ENCODE measurements at places on chromosomes 2 and 18.

DNA sequence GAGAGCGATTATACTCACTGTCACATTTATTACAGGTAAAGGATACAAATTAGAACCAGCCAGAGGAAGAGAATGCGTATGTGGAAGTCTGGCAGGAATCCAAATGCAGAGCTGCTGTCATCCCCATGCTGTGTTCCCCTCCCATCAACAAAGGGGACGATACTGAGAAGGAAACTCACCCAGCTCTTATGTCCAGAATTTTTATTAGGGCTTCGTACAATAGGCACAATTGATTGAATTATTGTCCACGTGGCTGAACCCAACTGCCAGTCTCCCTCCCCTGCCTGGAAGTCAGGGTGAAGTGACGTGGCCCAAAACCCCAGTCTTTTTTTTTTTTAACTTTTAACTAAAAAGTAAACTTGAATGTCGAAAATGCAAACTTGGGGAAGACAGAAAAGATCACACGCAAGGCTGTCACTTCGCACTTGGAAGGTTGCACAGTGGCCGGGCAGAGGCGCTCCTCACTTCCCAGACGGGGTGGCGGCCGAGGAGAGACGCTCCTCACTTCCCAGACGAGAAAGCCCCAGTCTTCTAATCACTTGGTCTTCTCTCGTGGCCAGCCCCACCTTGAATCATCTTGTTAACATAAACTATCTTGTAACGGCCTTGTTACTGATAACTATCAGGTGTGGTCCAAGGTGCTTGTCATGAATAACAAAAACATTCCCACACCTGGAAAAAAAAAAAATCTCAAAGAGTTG lies 40.0 kb upstream of the ITSN2 start:
- no peak for DNase-seq

- no peak for DNase-seq
Observed at GRCh38 chr2:5748946-5749345, 56.8 kb downstream of the SOX11 start.

GRCh38 chr2:140506606-140507005 lies 1624.2 kb downstream of the LRP1B start:
- DNase-seq = no peak

- no peak for DNase-seq
Observed at GRCh38 chr2:198456418-198456817, 652.0 kb downstream of the PLCL1 start.

DNA sequence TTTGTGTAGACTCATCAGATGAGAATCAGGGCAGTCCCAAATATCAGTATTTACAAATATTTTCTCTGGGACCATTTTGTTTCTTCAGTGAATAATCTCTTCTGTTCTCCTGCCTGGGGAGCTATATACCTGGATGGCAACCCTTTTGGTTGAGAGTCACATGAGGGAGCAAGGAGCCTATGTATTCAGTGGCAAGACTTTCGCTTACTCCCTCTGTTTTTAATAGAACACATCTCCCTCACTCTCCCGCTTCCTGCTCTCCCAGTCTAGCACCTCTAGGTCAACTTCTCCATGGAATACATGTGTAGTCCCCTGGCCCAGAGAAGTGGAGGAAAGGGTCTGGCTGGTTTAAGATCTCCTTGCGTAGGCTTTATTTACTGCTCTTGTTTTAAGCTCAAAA lies 600.3 kb downstream of the CCDC85A start:
- no peak for DNase-seq

GRCh38 chr2:68594041-68594440 lies 49.3 kb upstream of the PROKR1 start:
- no peak for DNase-seq

DNA sequence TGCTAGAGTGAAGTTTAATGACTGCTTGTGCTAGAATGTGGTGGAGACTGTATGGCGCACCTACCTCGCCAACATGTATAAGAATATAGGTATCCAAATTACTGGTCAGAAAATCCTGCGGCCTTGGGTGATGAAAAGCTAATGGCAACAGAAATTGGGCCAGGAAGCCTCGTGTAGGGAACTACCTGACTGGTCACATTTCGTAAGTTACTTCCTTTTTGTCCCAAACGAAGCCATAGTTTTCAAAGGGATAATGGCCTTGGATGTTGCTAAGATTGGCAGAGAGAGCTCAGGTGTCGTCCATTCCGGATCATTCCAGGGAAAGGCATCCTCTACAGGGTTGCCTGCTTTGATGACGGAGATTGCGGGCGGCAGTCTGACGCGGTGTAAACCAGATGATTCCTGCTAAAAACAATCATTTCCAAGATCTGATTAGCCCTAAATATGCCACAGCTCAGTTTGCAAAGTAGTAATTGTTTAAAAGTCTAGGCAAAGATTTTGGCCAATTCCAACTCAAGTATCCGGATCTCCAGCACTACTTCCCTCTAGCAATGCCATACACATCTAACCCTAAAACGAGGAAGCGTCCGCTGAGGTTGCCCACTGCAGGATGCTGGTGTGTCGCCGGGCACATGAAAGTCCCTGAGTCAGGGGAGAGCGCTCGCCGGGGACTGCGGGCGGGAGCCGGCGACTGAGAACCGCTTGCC lies 708 bp upstream of the MALT1 start:
- no peak for DNase-seq

DNA sequence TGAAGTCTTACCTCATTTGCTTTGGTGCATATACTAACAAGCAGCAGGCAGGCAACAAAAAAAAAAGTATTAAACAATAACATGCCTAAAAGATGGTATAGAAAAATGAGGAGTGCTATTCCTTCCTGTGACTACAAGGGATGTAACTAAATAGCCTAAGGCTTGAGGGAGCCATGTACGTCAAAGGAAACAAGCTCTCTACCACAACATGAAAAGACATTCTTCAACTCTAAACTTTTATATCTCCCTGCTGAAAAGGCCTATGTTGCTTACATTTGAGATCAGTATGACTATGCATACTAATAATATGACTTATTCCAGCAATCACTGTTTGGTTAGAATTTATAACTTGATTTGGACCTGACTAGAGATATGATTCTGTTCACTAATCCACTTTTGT lies 347.9 kb downstream of the ADCYAP1 start:
- no peak for DNase-seq

DNA sequence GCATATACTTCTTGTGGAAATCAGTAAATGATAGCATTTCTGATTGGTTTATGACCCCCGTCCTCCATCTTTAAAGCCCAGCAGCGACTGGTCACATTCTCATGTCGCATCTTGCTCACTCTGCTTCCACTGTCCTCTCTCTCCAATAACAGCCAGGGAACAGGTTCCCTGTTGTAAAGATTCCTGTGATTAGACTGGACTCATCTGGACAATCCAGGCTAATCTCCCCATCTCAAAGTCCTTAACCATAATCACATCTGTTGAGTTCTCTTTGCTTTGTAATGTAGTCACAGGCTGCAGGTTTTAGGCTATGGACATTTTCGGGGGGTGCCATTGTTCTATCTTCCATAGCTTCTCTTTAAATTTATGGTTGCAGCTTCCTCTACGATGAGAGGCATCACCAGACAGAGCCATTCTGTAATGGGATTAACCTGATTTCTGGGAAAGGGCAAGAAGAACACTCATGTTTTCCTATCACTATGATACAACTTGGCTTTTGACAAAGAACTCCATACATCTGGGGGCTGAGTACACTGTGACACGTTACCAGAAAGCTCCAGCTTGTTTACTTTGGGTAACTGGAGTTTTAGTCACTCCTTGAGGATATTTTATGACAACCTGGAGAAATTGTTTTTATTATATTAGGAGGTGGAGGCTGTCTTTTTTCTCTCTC lies 159.0 kb downstream of the NYAP2 start:
- DNase-seq = no peak

GRCh38 chr2:46179037-46179621 lies 118.1 kb upstream of the EPAS1 start:
- DNase-seq = peak; percentile 22

DNA sequence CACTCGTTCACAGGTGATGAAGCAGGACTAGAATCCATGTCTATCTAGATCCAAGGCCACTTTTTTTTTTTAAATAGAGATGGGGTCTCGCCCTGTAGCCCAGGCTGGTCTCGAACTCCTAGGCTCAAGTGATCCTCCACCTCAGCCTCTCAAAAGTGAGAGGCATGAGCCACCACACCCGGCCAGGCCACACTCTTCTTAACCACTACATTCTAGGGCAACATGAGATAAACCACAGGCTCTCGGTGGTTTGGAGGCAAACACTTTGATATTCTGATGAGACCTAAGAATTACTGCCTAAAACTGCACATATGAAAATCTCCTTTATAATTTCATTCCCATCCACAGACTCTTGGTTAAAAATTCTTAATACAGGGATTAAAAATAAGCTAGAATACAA lies 51.8 kb downstream of the USP34 start:
- no peak for DNase-seq

DNA sequence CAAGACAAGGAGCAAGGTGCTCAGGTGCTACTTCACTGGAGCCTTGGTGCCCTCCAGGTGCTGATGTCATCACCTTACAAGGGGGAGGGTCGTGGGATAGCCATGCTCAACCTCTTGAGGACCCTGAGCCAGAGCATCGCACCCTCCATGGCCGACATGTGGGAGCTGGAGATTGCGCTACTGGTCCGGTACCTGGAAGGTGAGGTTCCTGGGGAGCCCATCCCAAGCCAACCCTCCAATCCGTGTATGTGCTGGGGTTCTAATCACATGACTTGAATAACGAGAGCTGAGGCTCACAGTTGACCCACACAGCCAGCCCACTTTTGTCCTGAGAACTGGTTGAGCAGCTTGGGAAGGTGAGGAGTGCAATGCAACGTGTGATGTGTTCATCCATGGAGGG lies 25.9 kb downstream of the MROH2A start:
- no peak for DNase-seq

GRCh38 chr18:69599377-69599776 lies 198.7 kb downstream of the DOK6 start:
- no peak for DNase-seq

GRCh38 chr2:63712748-63713147 lies 124.0 kb downstream of the MDH1 start:
- no peak for DNase-seq

GRCh38 chr2:80926168-80926567 lies 621.6 kb upstream of the LRRTM1 start:
- no peak for DNase-seq

GRCh38 chr18:56517196-56517595 lies 121.2 kb downstream of the TXNL1 start:
- no peak for DNase-seq

GRCh38 chr2:118609138-118609537 lies 238.3 kb downstream of the EN1 start:
- no peak for DNase-seq

GRCh38 chr2:227674485-227674884 lies 7.9 kb downstream of the SCYGR5 start:
- no peak for DNase-seq

- no peak for DNase-seq
Observed at GRCh38 chr2:25125976-25126375, 42.4 kb downstream of the POMC start.

DNA sequence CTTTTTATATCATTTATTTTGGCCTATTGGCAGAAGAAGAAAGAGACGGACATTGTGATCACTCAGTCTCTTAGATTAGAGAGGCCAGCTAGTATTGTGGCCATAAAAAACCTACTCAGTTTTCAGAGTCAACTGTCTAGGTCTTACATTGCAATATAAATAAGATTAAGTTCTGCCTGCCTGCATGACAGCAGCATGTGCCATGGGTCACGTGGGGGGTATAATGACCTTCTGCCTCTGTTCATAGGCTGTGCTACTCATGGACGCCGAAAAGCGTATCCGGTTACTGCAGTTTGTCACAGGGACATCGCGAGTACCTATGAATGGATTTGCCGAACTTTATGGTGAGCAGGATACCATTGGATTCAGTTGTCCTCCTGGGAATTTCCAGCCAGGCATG lies 238.5 kb downstream of the ALPK2 start:
- no peak for DNase-seq

DNA sequence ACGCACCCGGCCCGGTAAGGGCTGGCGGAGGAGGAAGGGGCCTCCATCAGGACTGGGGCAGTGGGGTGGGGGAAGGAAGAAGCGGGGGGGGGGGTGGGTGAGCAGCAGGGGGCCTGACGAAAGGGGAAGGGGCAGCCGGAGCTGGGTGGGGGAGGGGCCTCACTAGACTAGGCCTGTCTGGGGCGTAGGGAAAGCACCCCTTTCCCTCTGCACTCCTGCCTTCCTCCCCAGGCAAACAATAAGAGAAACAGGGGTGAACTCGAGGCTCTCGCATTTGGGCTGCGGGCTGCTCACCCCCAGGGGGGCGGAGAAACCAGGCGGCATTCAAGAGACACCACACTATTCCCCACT lies 82.7 kb upstream of the POMC start:
- no peak for DNase-seq

- no peak for DNase-seq
Observed at GRCh38 chr2:27441958-27442919, at the start of gene KRTCAP3. Gene KRTCAP3 (plus strand): TSS chr2:27442381. CDS start chr2:27442413, 32 bp downstream.

GRCh38 chr2:204650611-204651010 lies 105.3 kb downstream of the PARD3B start:
- DNase-seq = no peak

DNA sequence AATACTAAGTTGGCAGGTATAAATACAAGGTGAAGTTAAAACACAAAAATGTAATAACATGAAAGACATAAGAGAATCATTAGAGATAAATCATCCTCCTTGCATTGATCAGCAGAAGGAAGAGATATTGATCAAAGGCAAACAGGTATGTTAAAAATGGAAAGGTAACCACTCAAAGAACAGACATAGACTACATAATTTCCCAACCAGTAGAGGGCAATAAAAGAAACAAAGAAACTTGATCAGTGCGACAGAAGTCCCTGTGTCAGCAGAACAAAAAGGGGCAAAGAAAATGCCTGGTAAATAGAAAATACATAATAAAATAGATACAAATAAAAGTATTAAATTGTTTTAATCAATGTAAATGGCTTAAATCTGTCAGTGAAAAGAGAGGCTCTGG lies 53.6 kb downstream of the FAM228A start:
- DNase-seq = no peak

DNA sequence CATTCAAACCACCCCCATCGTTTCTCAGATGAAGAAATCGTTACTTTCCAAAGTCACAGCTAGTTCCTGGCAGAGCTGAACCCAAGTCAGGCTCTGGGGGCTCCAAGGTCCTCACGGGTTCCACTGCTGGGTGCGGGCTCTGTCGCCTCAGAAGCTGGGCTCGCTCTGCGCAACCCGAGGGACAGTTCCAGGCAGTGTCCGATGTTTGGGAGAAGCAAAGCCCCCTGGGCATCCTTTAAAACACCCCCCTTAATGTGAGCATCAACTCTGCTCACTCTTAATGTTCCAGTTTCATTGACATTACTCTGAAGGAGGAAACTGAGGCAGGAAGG lies 796 bp downstream of the AOX1 start:
- no peak for DNase-seq

GRCh38 chr18:11851806-11852337 lies 659 bp downstream of the CHMP1B start:
- peak; percentile 27 for DNase-seq

Data from stimulated activated CD4-positive, alpha-beta T cell treated with anti-CD3 and anti-CD28 coated beads, Interleukin-15, amount 100 ng/mL, for 48 hours (primary cell).